ENCODE measurements at places on chromosomes 2 and 18.
A peak's percentile ranks its signal among the peaks of the same experiment; 100 is the strongest.

DNA sequence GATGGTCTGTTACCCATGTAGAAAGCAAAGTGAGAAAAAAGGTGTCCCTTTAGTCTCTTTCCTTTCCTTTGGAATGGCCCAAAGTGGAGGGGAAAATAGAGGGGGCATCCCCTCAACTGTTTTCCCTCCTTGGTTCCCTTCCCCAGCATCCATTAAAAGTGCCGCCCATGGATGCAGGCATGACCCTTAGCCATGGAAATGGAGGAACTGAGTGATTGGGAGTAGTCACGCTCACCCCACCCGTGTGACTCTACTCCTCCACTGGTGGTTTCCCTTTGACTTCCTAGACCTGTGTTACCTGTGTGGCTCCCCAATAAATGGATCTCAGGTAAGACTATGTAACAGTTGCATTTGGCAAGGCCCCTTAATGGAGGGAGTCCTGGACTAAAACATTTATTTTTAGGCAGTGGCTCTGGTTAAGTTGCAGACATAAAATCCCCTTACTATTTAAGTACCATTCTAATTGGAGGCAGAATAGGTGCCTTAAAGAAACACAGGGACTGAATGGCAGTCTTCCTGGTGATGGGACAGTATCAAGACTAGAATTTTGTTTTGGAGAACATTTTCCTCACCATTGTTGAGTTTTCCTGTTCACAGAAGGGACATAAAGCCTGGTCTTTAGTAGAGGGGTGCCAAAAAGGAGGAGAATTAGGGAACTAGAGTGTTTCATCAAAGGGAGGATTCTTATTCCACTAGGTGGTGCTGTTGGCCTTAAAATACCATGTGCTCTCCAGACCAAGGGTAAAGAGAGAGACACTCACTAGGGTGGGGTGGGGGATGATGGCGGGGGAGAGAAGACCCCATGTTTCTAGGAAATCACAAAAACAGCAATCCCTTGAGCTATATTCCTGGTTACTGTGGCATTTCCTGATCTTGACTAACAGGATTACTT is 25.7 kb upstream of the PLA2R1 start:
- DNase-seq, result no peak

DNA sequence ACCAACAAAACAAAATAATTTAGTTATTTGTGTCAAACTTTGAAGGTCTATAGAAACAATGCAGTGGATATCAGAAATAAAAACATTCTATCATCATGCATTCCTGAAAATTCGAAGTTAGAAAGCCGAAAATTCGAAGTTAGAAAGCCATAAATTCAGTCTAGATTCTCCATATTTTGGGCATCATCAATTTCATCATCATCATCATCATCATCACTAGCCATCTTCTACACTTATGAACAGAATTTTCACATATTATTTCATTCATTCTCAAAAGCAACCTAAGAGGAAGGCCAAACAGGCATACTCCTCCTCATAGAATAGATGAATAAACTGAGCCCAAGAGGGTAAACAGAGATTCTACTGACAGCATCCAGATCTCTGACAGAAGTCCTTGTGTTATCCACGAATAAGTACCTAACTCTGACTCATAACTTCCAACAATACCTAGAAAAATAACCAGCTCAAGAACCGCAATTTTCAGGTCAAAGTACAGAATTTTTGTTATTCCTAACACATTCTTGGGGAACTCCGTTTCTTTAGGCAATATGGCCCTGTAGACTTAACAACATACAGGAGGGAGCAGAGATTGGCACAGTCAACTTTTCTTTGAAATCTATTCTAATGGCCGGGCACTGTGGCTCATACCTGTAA is 84.7 kb downstream of the TCF4 start:
- DNase-seq, result no peak

DNA sequence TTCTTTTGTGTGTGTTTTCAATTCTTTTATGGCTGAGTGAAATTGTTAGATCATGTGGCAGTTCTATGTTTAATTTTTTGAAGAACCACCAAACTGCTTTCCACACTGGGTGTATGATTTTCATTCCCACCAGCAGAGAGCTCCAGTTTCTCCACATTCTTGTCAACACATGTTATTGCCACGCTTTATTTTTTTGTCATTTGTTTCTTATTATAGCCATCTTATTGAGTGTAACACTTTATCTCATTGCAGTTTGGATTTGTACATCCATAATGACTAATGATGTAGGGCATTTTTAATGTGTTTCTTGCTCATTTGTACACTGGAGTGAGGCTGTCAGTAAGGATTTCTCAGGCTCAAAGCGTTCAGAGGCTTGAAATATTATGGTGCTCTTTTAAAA is 184.2 kb downstream of the PIEZO2 start:
- DNase-seq, result no peak

GRCh38 chr2:84880395-84880644 is 564 bp downstream of the TRABD2A start:
- no peak for DNase-seq

GRCh38 chr2:160270571-160271113 is 70.6 kb upstream of the ITGB6 start:
- DNase-seq, result no peak

- DNase-seq, result no peak
These were observed 95.4 kb upstream of the CCDC85A start for GRCh38 chr2:56088411-56088810.

GRCh38 chr2:68292108-68292710 is 27.5 kb downstream of the CNRIP1 start:
- DNase-seq, result peak; percentile 11

GRCh38 chr2:121335294-121336290 is 50.6 kb upstream of the TFCP2L1 start:
- no peak for DNase-seq

GRCh38 chr18:57436191-57436964 is 1.2 kb downstream of the ONECUT2 start:
- DNase-seq, result no peak

- DNase-seq, result no peak
These were observed 370 bp upstream of the ZNF804A start for GRCh38 chr2:184598002-184598315.

- DNase-seq, result no peak
These were observed 7.7 kb downstream of the COQ10B start for GRCh38 chr2:197461057-197461456.

- no peak for DNase-seq
These were observed 14.8 kb upstream of the CXCR4 start for GRCh38 chr2:136132825-136133155.

- no peak for DNase-seq
These were observed 28.8 kb upstream of the NEDD4L start for GRCh38 chr18:58015065-58015780.

DNA sequence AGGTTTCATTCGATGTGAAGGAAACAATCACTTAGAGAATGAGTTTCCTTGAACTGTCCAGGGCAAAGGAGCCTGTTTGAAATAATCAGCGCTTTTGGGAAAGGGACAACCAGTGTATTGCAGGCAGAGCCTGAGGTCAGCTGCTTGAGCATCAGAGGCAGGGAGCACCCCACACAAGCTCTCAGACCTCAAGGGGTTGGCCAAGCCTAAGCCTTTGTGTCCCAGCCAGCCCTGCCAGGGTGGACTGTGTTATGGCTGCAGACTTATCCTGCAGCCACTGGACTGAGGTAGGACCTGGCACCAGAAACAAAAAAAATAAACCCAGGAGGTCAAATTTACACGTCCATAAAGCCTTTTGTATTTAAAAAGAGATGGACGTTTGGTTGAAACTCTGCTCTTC is 228.3 kb downstream of the SEPTIN10 start:
- no peak for DNase-seq

DNA sequence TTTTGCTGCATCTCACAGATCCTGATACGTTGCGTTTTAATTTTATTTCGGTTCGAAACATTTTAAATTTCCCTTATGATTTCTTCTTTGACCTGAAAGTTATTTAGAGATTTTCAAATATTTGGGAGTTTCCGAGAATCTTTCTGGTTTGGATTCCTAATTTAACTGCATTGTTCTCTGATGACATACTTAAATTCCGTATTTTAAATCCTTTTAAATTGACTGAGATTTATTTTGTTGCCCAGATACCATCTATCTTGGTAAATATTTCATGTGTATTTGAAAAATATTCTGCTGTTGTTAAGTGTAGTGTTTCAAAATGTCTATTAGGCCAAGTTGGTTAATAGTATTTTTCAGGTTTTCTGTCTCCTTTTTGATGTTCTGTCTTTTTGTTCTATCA is 37.7 kb downstream of the MROH2A start:
- DNase-seq, result no peak

- no peak for DNase-seq
These were observed 216.7 kb downstream of the GLI2 start for GRCh38 chr2:120952318-120952717.

- DNase-seq, result no peak
These were observed 39.8 kb upstream of the TMEM178A start for GRCh38 chr2:39625927-39626270.

DNA sequence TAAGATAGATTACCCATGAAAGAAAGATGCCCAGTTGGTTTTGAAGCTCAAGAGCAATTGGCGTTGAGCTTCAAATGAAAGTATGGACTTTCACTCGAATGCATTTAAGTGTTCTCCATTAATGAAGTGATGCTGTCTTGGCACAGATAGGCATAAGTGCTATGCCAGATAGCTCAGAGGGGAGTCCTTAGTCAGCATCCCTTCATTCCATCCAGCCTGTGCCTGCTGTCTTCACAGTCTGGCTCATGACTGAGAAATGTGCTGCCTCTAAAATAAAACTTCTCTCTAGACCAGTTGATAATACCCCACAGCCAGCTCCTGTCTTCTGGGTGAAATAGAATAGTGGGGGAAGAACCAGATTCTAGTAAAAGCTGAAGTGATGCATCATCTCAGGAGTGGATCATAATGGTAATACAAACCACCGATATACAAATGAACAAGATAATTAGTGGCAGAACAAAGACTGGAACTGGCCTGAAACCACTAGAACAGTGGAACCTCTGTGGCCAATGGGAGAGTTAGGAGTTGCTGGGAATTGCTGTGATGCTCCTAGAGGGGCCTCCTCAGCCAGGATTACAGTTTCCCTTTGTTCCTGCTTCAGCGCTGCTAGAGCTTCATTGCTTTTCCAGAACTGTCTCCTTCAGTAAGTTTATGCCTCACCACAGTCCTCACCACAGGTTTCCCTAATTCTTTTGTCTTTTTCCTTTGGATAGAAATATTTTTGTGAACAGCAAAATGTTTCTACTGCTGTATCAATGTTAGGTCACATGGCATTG is 359.3 kb downstream of the KIAA1328 start:
- DNase-seq, result no peak

DNA sequence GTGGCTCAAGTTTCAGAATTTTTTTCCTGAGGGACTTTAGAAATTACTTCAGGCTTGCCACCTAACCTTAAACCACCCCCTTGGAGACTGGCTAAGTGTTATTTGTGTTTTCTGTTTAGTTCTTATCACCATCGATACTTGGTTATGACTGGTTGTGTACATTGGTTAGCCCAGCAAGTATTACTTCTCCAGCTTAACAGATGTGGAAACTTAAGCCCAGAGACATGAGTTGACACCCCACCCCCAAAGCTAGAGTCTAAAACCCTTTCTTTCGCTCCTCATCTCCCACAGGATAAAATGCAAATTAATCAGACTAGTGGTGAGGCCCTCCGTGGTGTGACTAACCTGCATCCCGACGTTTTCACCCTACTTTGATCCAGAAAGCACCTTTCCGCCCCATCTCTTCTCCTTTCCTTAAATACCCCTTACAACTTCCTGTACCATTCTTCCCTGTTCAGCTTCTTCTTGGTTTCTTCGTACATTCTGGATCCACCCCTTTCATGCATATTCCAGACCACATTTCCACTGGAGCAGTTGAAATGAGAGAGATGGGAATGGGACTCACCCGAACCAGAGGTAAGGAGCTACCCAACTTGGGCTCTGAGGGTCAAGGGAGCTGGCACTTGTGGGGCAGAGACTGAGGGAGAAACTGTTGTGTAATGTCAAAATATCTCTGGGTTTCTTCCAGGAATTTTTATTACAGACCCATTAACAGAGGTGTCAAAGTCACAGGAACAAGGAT is 819 bp upstream of the MAP3K2 start:
- DNase-seq, result no peak

- no peak for DNase-seq
These were observed 557.7 kb upstream of the CHAC2 start for GRCh38 chr2:53209679-53210458.

DNA sequence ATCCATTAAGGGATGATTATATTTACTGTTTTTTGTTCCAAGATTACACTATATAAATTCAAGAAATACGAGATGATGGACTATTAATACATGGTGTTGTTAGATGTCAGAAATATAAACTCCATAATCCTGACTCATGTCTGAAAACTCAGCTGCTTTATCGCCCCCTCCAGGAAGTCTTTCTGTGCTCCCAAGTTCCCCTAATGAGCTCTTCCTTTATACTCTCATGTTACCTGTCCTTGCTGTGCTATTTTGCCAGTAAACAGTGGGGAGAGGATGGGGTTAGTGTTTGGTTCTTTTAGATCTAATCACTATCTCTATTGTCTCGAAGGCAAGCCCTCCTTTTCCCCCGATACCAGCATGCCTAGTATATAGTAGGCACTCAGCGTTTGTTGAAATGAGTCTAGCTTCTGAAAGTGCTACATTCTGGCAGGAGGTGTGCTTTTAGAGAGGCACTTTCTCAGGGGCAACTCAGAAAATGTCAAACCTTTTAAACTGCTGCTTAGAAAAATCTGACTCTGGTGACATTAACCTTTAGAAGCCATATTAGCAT is 21.4 kb upstream of the BARD1 start:
- peak; percentile 4 for DNase-seq

DNA sequence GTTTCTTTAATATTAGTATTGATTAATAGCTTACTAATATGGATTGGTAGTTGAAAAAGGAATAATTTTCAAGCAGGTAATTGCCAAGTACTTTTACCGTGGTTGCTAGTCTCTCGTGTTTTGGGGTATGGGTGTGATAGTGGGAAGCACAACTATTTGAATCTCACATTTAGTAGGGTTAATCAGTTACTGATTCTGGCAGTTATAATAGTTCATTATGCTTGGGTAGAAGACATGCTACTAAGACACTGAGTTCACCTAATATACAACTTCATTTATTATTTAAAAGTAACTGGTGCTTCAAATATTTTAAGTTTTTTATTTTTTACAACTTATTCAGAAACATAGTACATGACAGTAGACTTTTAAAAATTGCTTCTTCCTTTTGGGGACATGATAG is 33.5 kb downstream of the SOCS6 start:
- no peak for DNase-seq

DNA sequence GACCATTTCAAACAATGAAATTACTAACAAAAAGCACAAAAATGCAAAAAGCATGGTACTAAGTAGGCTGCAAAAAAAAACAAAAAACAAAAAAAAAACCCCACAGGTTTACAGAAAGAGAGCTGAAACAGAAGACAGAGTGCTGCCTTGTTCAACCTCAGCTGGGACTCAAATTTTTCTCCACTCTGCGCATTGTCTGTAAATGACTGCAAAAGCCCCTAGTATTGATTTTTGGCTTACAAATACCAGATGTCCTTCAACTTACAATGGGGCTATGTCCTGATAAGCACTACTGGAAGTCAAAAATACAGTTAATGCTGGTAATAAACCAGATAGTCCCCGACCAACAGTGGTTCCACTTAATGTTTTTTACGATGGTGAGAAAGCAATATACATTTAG is 42.2 kb downstream of the UBE2E3 start:
- no peak for DNase-seq

- DNase-seq, result peak; percentile 24
These were observed 410.1 kb upstream of the TCF4 start for GRCh38 chr18:55998071-55998522.

All from kidney glomerular epithelial cell (primary cell).